ENCODE measurements at places on chromosomes 6 and 20. TPM values are rescaled to one million over a fixed set of nuclear protein-coding genes. Genes with fewer than 3 reads are reported as not detected.

Gene RBPJL
- 0.06 TPM for polyA plus RNA-seq

Gene CYP21A2
- polyA plus RNA-seq: 0.99 TPM

Gene TSPO2
- polyA plus RNA-seq: 0.45 TPM

Gene CDSN
- not detected for polyA plus RNA-seq

Gene SLC22A3
- 4.4 TPM for polyA plus RNA-seq

Gene DUSP15
- 23.1 TPM for polyA plus RNA-seq

Measured in right renal pelvis (tissue), 4 donors.